ENCODE measurements at places on chromosomes 6 and 20. TPM values are rescaled to one million over a fixed set of nuclear protein-coding genes. Genes with fewer than 3 reads are reported as not detected.

Gene POU5F1
- not detected for total RNA-seq

Gene RCAN2
- total RNA-seq = 1.3 TPM

Gene PNPLA1
- not detected for total RNA-seq

Gene MED23
- total RNA-seq = 38.3 TPM

Gene NMBR
- total RNA-seq = not detected

Gene MRAP2
- total RNA-seq = under 0.01 TPM

Gene TPMT
- total RNA-seq = 22.2 TPM

Gene MYO6
- 6.8 TPM for total RNA-seq

Gene HLA-G
- total RNA-seq = not detected

Gene KIAA0408
- total RNA-seq = 0.90 TPM

Gene SAMD5
- total RNA-seq = 2.2 TPM

Gene SEL1L2
- not detected for total RNA-seq

Gene AVP
- total RNA-seq = not detected

Gene VWA7
- 0.28 TPM for total RNA-seq

Gene KCNK17
- total RNA-seq = not detected

Gene NDUFAF4
- total RNA-seq = 13.9 TPM

Gene CASP8AP2
- total RNA-seq = 19.2 TPM

Gene PBOV1
- not detected for total RNA-seq

Gene GLP1R
- not detected for total RNA-seq

Gene CSTF1
- 105 TPM for total RNA-seq

Gene FGD2
- total RNA-seq = not detected

Gene C6orf15
- not detected for total RNA-seq

Gene DEFB119
- total RNA-seq = not detected

Gene C6orf52
- total RNA-seq = not detected

Gene SCAF8
- total RNA-seq = 23.5 TPM

Gene FRMD1
- total RNA-seq = not detected

Gene ROS1
- under 0.01 TPM for total RNA-seq

Gene CD24
- 0.28 TPM for total RNA-seq

Gene MAS1
- total RNA-seq = not detected

Gene PKHD1
- total RNA-seq = not detected

Gene ME1
- 32.2 TPM for total RNA-seq

Gene C20orf141
- total RNA-seq = not detected

Gene MOG
- total RNA-seq = not detected

Gene FIG4
- total RNA-seq = 19.7 TPM

Gene DHX35
- total RNA-seq = 8.1 TPM

Gene EFCAB8
- not detected for total RNA-seq
